ENCODE measurements at places on chromosomes 13 and 19.
A peak's percentile ranks its signal among the peaks of the same experiment; 100 is the strongest.

GRCh38 chr13:33280923-33281322, 4.6 kb downstream of the STARD13 start:
- H3K27ac ChIP-seq, result no peak overlapping the region
- H3K36me3 ChIP-seq, result no peaks in the 10 kb centered on the region
- no peak for DNase-seq

GRCh38 chr13:79966493-79966895, 374.4 kb downstream of the SPRY2 start:
- no peaks in the 10 kb centered on the region for H3K36me3 ChIP-seq
- no peak overlapping the region for H3K27ac ChIP-seq
- H3K27me3 ChIP-seq, result no peaks in the 10 kb centered on the region

DNA sequence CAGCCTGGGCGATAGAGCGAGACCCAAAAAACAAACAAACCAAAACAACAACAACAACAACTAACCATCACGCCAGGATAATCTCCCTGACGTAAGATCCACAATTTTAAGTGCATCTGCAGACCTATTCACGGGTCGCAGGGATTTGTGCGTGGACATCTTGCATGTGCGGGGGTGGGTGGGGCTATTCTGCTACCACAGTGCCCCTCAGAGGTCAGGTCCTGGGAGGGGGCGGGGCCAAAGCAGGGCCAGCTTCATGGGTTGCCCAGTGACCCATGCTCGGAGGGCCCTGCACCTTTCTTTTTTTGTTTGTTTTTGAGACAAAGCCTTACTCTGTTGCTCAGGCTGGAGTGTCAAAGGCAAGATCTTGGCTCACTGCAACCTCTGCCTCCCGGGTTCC, 2.6 kb upstream of the CDC42EP5 start:
- no peak for DNase-seq
- H3K36me3 ChIP-seq, result peaks cover 3% of the 10 kb centered on the region
- H3K27ac ChIP-seq, result no peak overlapping the region
- H3K27me3 ChIP-seq, result peaks cover 51% of the 10 kb centered on the region

DNA sequence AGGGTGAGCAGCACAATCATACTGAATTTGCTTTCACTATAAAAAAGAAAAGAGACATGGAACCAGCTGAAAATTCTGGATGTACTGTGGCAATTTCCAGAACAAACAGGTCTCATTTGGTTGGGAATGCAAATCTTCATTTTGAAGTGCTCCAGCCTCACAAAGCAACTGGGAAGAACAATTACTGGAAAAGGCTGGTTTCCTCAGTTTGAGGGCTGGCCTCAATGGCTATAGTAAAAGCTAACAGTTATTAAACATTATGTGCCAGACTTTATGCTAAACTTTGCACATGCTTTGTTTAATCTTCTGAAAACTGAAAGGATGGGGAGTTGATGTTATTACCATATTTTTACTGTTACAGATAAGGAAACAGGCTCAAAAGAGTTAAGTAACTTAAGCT, 3.0 kb downstream of the OBI1 start:
- H3K4me1 ChIP-seq, result peaks cover 45% of the 10 kb centered on the region
- H3K36me3 ChIP-seq, result peaks cover 25% of the 10 kb centered on the region
- no peak overlapping the region for H3K4me3 ChIP-seq
- no peak for DNase-seq
- no peak overlapping the region for H3K27ac ChIP-seq
- H3K27me3 ChIP-seq, result no peaks in the 10 kb centered on the region

DNA sequence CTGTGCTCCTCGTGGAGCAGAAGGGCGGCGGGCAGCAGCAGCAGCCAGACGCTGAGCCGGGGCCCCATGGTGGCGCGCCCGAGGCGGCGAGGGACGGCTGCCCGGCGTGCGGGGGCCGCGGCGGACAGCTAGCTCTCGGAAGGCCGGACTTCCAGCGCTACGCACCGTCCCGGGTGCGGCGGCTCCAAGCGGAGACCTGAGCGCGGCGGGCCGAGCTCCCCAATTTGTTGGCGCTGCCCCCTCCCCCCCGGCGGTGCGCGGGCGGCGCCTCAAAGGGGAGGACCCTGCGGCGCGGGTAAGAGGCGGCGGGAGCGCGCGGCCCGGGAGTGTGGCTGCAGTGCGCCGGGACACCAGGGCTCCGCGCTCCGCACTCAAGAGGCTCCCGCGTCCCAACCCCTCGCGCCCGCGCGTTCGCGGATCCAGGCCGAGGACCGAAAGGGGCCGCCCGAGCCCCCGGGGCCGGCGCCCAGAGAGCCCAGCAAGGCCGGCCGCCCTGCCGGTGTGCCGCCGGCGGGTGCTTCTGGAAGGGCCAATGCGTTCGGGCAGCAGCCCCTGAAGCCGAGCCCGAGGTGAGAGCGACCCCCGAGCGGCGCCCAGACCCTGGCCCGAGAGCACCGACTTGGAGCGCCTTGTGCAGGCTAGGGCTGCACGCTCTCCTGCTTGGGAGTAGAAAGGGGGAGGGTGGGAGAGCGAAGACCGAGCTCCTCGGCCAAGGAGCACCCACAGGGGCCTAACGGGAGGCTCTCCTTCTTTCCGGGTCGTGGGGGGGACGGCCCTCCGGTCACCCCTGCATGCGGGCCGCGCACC, at the start of the genes COL4A1 and COL4A2:
TSS of gene COL4A1 (minus strand) at position 198 of the 807 bp plus-strand sequence. CDS start at position 68, 130 bp downstream.
TSS of gene COL4A2 (plus strand) at position 325 of the 807 bp plus-strand sequence. CDS start 620 bp downstream, outside the sequence.
- peaks cover 51% of the 10 kb centered on the region for H3K27me3 ChIP-seq
- H3K4me3 ChIP-seq, result no peak within 1 kb of the TSS
- DNase-seq, result no peak
- H3K4me1 ChIP-seq, result no peaks in the 10 kb centered on the region
- H3K36me3 ChIP-seq, result no peaks in the 10 kb centered on the region
- H3K27ac ChIP-seq, result no peak within 1 kb of the TSS

DNA sequence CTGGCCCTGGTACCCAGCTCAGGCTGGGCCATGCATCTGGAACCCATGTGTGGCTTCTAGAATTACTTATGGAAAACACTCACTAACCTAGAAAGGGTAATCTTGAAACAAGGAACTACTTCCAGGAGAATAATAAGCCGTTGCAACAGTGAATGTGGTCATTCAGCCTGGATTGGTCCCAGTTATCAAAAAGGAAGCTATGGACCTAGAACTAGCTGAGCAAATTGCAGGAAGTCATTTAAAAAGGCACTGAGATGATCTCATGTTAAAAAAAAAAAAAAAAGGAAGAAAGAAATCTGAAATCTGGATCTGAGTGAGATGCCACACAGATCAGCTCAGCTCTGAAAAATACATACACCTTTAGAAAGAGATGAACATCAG, 59.6 kb downstream of the DCT start:
- no peaks in the 10 kb centered on the region for H3K36me3 ChIP-seq
- no peak overlapping the region for H3K27ac ChIP-seq
- no peak overlapping the region for H3K4me3 ChIP-seq
- DNase-seq, result no peak
- peaks cover 3% of the 10 kb centered on the region for H3K4me1 ChIP-seq

GRCh38 chr19:46634045-46634655, 1.9 kb downstream of the GNG8 start:
- peak overlapping the region; percentile 68 for H3K4me3 ChIP-seq
- peaks cover 17% of the 10 kb centered on the region for H3K27me3 ChIP-seq
- peaks cover 4% of the 10 kb centered on the region for H3K36me3 ChIP-seq
- peak overlapping the region; percentile 80 for H3K27ac ChIP-seq
- H3K4me1 ChIP-seq, result peaks cover 12% of the 10 kb centered on the region
- DNase-seq, result peak; percentile 82

DNA sequence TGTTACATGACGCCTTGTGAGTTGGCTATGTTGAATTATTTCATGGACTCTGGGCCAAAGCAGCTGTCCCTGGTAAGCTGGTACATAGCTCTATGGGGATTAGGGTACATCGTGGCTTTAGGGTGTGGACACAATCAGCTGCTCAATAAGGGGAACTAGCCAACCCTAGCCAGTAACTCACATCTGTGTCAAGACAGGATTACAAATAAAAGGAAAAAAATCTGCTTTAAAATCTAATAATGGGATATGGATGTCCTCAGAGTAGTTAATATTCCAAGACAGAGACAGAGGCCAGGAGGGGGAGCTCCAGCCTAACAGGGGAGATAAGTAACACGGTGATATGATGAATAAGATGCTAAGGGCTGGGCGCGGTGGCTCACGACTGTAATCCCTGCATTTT, 21.1 kb upstream of the ZNF766 start:
- no peak overlapping the region for H3K4me3 ChIP-seq
- H3K36me3 ChIP-seq, result no peaks in the 10 kb centered on the region
- peak; percentile 37 for DNase-seq
- H3K27me3 ChIP-seq, result no peaks in the 10 kb centered on the region
- H3K27ac ChIP-seq, result no peak overlapping the region
- no peaks in the 10 kb centered on the region for H3K4me1 ChIP-seq

- H3K27ac ChIP-seq, result no peak overlapping the region
- no peaks in the 10 kb centered on the region for H3K27me3 ChIP-seq
- no peak for DNase-seq
- H3K36me3 ChIP-seq, result no peaks in the 10 kb centered on the region
- H3K4me3 ChIP-seq, result no peak overlapping the region
Observed at GRCh38 chr13:37138926-37139325, 33.5 kb upstream of the CSNK1A1L start.

- peak within 1 kb of the TSS; percentile 93 for H3K4me3 ChIP-seq
- peaks cover 29% of the 10 kb centered on the region for H3K4me1 ChIP-seq
- no peaks in the 10 kb centered on the region for H3K27me3 ChIP-seq
- peak within 1 kb of the TSS; percentile 89 for H3K27ac ChIP-seq
Observed at GRCh38 chr19:17718947-17719711, at the start of gene MAP1S. Gene MAP1S (plus strand): TSS chr19:17719480. CDS start chr19:17719503, 23 bp downstream.

DNA sequence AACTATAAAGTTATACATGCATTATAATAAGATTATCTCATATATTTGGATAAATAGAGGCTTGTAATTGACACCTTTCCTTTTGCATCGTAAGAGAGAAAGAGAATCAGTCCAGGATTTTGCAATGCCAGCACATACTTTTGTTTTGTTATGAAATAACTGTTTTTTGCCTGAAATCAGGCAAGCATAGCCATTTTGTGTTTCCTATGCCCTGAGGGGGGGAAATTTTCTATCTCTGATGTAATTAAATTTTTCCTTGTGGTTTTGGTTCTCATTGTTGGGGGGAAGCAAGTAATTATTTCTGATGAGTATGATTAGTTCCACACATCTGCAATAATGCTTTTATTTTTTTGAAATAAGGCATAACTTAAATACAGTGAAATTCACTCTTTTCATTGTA, 229.4 kb downstream of the NDFIP2 start:
- H3K36me3 ChIP-seq, result no peaks in the 10 kb centered on the region
- peaks cover 5% of the 10 kb centered on the region for H3K27me3 ChIP-seq
- H3K4me3 ChIP-seq, result no peak overlapping the region
- DNase-seq, result no peak

GRCh38 chr13:51327961-51328360, 11.5 kb upstream of the SERPINE3 start:
- peaks cover 3% of the 10 kb centered on the region for H3K4me1 ChIP-seq
- no peak overlapping the region for H3K4me3 ChIP-seq
- H3K36me3 ChIP-seq, result no peaks in the 10 kb centered on the region
- no peak overlapping the region for H3K27ac ChIP-seq
- DNase-seq, result no peak
- H3K27me3 ChIP-seq, result peaks cover 14% of the 10 kb centered on the region

- H3K4me1 ChIP-seq, result no peaks in the 10 kb centered on the region
- H3K27ac ChIP-seq, result no peak overlapping the region
- H3K27me3 ChIP-seq, result peaks cover 5% of the 10 kb centered on the region
- DNase-seq, result no peak
- no peaks in the 10 kb centered on the region for H3K36me3 ChIP-seq
Observed at GRCh38 chr13:76848596-76848995, 37.6 kb downstream of the KCTD12 start.

Measured in effector memory CD8-positive, alpha-beta T cell (primary cell).